Fibroblast of gingiva (primary cell): ENCODE measurements at places on chromosomes 6 and 20.

- no peak for DNase-seq
Observed at GRCh38 chr6:19121521-19121920, 715.6 kb upstream of the ID4 start.

DNA sequence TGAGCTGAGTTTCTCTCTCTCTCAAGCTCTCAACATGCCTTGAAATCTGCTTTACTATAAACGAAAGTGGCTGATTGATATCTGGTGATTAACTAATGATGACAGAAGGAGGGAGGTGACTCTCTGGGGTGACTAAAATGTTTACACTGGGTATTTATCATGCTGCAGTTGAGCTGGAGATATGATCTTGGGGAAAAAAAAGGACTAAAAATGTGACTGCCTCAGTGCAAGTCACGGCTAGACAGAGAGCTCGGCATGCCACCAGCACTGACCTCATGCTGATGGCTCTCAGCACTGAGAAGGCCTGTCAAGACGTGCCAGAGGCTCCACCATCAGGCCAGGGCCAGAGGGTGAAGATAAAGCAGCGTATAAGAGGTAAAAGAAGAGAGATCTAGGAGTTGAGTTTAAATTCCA, 103.1 kb upstream of the SPACA1 start:
- DNase-seq: peak; percentile 48

DNA sequence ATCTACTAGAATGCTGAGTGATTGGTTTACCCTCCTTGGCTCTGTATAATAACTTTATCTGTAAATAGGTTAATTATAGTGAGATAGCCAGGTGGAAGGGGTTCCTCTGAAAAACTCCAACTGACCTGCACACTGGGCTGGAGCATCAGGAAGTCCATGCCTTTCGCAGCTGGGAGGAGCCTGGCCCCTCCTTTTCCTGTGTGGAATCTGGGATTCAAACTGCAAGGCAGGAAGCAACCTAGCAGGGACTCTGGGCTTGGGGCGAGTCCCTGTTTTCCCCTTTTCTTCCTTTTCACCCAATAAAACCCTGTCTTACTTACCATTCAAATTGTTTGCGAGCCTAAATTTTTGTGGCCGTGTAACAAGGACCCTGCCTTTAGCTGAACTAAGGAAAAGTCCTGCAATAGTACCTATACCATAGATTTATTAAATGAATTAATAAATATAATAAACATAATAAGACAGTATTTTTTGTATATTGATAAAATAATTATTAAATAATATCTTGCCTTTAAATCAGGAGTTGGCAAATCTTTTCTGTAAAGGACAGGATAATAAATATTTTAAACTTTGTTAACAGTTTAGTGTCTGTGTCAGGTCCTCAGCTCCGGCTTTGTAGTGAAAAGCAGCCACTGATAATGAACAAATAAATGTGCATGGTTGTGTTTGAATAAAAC, 406.2 kb upstream of the MMS22L start:
- DNase-seq: no peak

- DNase-seq: no peak
Observed at GRCh38 chr6:15460110-15460727, 202.6 kb downstream of the DTNBP1 start.

- DNase-seq: no peak
Observed at GRCh38 chr6:79094938-79095337, 16.9 kb upstream of the PHIP start.

- DNase-seq: no peak
Observed at GRCh38 chr6:17884498-17885478, 102.6 kb downstream of the KIF13A start.

DNA sequence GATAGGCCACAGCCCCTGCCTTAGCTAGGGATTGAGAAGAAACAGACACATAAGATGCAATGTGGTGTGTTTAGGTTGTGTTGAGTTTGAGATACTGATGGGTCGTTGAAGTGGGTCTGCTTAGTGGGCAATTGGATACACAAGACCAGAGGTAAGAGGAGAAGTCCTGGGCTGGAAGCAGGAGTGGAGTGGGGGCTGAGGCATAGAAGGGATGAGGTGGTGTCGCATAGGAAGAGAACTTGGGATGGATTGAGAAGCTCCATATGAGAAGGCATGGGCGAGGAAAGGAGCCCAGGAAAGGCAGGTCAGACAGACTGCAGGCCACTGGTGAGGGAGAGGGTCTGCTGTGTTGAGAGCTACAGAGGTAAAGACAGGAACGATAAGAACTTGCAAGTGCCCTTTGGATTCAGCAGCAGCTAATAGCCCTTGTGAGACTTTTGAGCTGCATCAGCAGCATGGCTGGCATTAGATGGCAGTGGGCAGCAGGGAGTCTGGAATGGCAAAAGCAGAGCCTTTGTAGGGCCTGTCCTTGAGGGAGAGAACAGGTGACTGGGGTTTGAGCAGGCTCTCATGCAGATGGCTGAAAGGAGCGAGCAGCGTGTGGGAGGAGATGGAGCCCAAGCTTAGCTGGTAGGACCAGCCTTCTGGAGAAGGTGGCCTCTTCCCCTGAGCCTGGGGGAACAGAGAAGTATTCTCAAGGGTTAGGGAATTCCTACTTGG, 33.2 kb downstream of the PLCG1 start:
- DNase-seq: no peak

DNA sequence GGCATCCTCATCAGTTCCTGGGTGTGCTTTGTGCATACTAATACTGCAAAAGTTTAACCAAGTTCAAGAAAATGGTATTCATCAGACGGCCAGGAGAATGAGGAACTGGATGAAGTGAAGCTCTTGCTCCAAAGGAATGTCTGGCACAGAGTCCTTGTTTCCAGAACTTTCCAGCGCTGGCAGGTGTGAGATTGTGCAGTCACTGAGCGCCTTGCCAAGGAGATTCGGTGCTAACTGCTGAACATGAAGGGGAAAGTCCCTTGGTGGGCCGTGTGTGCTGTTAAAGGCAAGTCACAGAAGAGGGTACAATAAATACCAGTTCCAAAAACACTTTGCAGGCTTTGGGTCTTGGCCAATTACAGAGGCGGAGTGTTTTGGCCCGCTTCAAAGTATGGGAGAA, 262.3 kb upstream of the SOX4 start:
- DNase-seq: no peak

- peak; percentile 70 for DNase-seq
Observed at GRCh38 chr6:132693478-132693877, 20.4 kb downstream of the VNN1 start.

GRCh38 chr6:25022140-25022553, 86.4 kb upstream of the RIPOR2 start:
- DNase-seq: peak; percentile 44

GRCh38 chr6:38057994-38058393, 238.5 kb downstream of the ZFAND3 start:
- peak; percentile 15 for DNase-seq

DNA sequence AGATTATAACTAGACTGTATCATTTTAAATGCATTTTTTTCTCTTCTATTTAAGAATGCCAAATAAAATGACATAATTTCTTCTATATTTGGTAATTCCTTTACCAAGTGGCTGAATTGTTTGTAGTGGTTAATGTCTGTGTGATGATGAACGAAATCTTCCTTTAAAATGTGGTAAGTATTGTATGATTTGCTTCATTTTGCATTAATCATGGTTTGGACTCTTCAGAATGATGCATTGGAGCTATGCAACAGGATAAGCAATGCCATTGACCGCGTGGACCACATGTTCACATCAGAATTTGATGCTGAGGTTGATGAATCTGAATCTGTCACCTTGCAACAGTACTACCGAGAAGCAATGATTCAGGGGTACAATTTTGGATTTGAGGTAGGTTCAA, 99.6 kb downstream of the MAP3K4 start:
- DNase-seq: no peak

DNA sequence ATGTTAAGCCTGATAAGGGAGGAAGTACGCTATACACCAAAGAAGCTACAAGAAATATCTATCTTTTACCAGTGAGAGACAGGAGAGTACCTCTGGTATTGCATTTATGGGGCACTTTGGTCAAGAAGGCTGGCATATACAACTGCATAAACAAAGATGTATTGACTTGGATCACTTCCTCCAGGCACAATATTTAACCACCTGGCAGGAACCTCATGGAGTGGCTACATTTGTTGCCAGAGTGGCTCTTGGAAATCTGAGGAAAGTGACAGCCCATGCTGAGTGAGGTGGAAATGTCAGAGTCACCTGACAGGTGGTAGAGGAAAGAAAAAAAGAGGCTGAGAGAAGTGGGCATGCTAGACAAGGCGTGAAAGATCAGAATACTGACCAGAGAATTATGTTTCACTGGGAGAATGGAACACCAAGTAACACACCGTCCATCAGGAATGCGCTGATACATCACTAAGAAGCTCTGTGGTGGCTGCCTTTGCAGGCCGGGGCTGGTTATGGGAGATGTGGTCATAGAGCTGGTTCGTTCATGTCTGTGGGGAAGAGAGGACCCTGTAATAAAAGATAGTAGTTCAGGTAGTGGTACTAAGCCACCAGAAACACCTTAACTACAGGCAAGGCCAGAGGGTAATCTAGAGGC, 61.4 kb upstream of the UFL1 start:
- DNase-seq: no peak

DNA sequence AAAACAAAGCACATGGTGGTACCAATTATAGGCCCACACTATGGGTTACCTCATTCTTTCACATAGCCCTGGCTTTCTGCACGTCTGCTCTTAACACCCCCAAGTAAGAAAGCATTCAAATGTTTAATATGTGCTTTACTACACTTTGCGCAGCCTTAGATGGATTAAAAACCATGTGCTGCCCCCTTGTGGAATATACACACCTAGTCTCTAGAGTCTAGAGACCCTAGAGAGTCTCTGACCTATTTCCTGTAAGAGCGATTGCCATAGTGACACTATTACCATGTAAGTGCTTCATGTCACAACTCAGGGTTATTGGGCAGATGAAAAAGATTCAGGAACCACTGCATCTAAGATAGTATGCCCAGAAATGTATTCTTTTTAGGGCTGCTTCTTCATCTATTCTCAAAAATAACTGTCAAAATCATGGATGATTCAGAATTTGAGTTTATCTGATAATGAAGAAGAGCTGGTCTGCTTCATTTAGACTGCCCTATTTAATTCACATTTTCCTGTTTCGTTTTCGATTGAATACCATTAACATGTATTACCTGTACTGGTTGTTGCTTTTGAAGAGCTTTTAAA, 186.3 kb downstream of the ADGB start:
- peak; percentile 22 for DNase-seq

- no peak for DNase-seq
Observed at GRCh38 chr6:108078191-108078590, 3.6 kb upstream of the OSTM1 start.

GRCh38 chr6:29628419-29629281, 4.3 kb downstream of the GABBR1 start:
- peak; percentile 59 for DNase-seq

DNA sequence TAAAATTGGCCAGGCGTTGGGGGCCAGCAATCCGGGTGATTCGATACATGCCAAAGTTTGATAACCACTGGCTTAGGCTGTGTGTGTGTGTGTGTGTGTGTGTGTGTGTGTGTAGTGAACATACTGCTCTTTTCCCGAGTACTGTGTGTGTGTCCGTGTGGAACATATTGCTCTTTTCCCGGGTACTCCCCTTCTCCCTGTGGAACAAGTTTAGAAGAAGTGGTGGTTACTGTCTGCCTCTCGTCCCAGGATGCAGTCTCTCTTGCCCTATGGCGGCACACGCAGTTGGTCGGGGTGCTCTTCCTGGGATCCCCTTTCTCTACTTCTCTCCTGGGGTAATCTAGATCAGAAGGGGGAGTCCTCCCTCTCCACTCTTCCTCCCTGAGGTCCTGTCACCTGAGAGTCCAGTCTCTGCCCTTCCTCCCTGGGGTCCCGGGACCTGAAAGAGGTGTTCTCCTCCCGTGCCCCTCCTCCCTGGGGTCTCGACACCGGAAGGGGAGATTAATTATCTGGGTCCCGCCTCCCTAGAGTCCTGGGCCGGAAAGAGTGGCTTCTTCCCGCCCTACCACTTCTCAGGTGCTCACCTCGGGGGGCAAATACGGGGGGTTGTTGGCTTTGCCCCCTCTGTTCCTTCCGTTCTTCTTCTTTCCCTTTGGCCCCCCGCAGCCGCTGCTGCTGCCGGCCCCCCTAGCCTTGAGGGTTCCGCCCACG, 516 bp downstream of the GTPBP2 start:
- DNase-seq: peak; percentile 47

GRCh38 chr20:43835944-43836508, 78.6 kb upstream of the TOX2 start:
- DNase-seq: no peak

- no peak for DNase-seq
Observed at GRCh38 chr6:144334150-144334708, 49.1 kb downstream of the UTRN start.

GRCh38 chr6:36361071-36361470, 24.4 kb upstream of the BNIP5 start:
- DNase-seq: no peak

DNA sequence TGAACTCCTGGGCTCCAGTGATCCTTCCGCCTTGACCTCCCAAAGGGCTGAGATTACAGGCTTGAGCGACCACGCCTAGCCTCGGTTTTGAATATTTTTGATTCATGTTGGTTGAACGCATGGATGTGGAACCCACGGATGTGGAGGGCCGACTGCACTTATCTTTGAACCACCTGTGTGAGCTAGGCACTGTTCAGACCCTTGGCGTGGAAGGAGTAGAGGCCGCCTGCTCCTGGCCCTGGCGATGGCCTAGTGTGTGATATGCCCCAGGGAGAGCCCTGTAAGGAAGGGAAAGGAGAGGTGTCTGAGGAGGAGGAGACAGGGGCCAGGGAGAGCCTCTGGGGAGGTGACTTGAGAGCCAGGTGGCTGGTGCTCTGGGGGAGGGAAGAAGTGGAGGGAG, 64.3 kb downstream of the BCAS4 start:
- DNase-seq: no peak

DNA sequence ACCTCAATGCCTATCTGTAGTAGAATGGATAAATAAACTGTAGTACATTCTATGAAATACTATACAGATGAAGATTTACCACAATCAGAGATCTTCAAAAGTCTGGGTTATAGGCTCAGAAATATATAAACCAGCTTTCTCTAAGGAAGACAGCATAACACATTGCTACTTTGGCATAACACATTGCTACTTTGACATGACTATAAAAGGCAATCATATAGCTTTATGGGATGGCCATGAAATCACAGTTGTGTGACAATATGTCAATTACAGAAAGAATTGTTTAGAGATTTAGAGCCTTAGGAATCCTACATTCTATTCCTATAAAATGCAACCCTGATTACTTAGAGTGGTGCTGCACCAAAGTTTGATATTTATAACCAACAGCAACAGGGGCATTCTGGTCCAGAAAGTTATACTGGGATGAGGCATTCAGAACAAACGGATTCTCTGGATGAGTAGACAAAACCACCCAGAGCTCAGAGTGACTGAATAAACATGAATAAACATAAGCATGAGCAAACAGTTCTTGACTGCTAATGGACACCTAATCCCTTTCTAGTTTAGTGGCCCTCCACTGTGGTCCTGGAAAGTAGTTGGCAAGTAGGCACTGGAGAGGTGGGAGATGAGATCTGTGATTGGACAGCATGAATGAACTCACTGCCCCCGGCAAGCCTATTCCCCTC, 12.0 kb downstream of the TTI1 start:
- peak; percentile 15 for DNase-seq

- DNase-seq: no peak
Observed at GRCh38 chr6:111399626-111400025, 83.4 kb downstream of the REV3L start.
